GM23338 (cell line): ENCODE measurements at places on chromosomes 4 and X. TPM values are rescaled to one million over a fixed set of nuclear protein-coding genes. Genes with fewer than 3 reads are reported as not detected.

MED12 gene
- polyA plus RNA-seq, result 6.9 and 7.1 TPM in 2 replicates

DCLK2 gene
- 0.23 TPM in 1 of 2 replicates, not detected in the other for polyA plus RNA-seq

AREG gene
- 0.45 TPM in 1 of 2 replicates, not detected in the other for polyA plus RNA-seq

ELK1 gene
- polyA plus RNA-seq, result 17.9 and 19.2 TPM in 2 replicates

FAM47A gene
- polyA plus RNA-seq, result not detected in 2 replicates

HS6ST2 gene
- polyA plus RNA-seq, result 0.82 and 0.85 TPM in 2 replicates
